H7 (cell line): ENCODE measurements at places on chromosomes 4 and X. TPM values are rescaled to one million over a fixed set of nuclear protein-coding genes. Genes with fewer than 3 reads are reported as not detected.

The REPS2 gene
- total RNA-seq = 0.31 and 1.1 TPM in 2 replicates

The LPAR4 gene
- total RNA-seq = 2.9 and 3.3 TPM in 2 replicates

The UGT2B17 gene
- not detected in 2 replicates for total RNA-seq

The GAB3 gene
- total RNA-seq = 0.22 and 0.45 TPM in 2 replicates

The MAGEA6 gene
- not detected in 2 replicates for total RNA-seq

The DYNLT3 gene
- total RNA-seq = 6.7 and 8.7 TPM in 2 replicates

The MSL3 gene
- 29.7 and 34.7 TPM in 2 replicates for total RNA-seq

The GYG2 gene
- 36.7 and 40.5 TPM in 2 replicates for total RNA-seq

The FAAH2 gene
- total RNA-seq = 7.5 and 12.2 TPM in 2 replicates

The KLHL13 gene
- 5.8 and 6.8 TPM in 2 replicates for total RNA-seq

The RTL3 gene
- total RNA-seq = not detected in 2 replicates

The SSX4 gene
- 0.07 and 0.26 TPM in 2 replicates for total RNA-seq

The MAGED4 gene
- 54.0 and 69.7 TPM in 2 replicates for total RNA-seq

The COX7B2 gene
- not detected in 2 replicates for total RNA-seq

The PPEF2 gene
- not detected in 2 replicates for total RNA-seq

The HPGDS gene
- total RNA-seq = 0.21 TPM in 1 of 2 replicates, not detected in the other

The USP17L25 gene
- total RNA-seq = not detected in 2 replicates

The HSFX3 gene
- total RNA-seq = not detected in 2 replicates

The EPGN gene
- total RNA-seq = not detected in 2 replicates

The BRS3 gene
- not detected in 2 replicates for total RNA-seq

The DSPP gene
- total RNA-seq = not detected in 2 replicates

The CCSER1 gene
- 0.67 and 1.1 TPM in 2 replicates for total RNA-seq

The PABPC1L2A gene
- total RNA-seq = 0.03 and 0.26 TPM in 2 replicates

The HS3ST1 gene
- total RNA-seq = 0.07 and 0.17 TPM in 2 replicates

The TLR3 gene
- total RNA-seq = 1.0 and 1.8 TPM in 2 replicates

The USP27X gene
- 2.5 and 4.1 TPM in 2 replicates for total RNA-seq

The PNMA5 gene
- 0.22 TPM in 1 of 2 replicates, not detected in the other for total RNA-seq

The TMEM192 gene
- total RNA-seq = 10.0 and 14.2 TPM in 2 replicates

The CNKSR2 gene
- total RNA-seq = 5.9 and 6.3 TPM in 2 replicates

The GAGE13 gene
- not detected in 2 replicates for total RNA-seq

The WNK3 gene
- 13.0 and 16.5 TPM in 2 replicates for total RNA-seq

The SLC16A2 gene
- total RNA-seq = 78.7 and 86.9 TPM in 2 replicates

The WDFY3 gene
- 19.5 and 39.4 TPM in 2 replicates for total RNA-seq

The EFHC2 gene
- total RNA-seq = 0.69 and 0.89 TPM in 2 replicates

The HGFAC gene
- 0.03 and 1.1 TPM in 2 replicates for total RNA-seq

The PPP1R3F gene
- total RNA-seq = 8.9 and 16.4 TPM in 2 replicates

The NWD2 gene
- total RNA-seq = 0.03 TPM in 1 of 2 replicates, not detected in the other

The CD38 gene
- total RNA-seq = 0.15 and 1.1 TPM in 2 replicates
